ENCODE measurements at places on chromosomes 2 and 18. TPM values are rescaled to one million over a fixed set of nuclear protein-coding genes. Genes with fewer than 3 reads are reported as not detected.

The LINC00305 gene
- total RNA-seq, result not detected

The DYNAP gene
- total RNA-seq, result not detected

The ANKRD30BL gene
- total RNA-seq, result not detected

The CTAGE1 gene
- not detected for total RNA-seq

The C2orf92 gene
- 1.1 TPM for total RNA-seq

Data from A549 treated with CORT108297 at 1 μM for 4 hours (cell line).